Activated T-cell treated with anti-CD3 and anti-CD28 coated beads for 24 hours (primary cell): ENCODE measurements at places on chromosomes 1 and 21.

DNA sequence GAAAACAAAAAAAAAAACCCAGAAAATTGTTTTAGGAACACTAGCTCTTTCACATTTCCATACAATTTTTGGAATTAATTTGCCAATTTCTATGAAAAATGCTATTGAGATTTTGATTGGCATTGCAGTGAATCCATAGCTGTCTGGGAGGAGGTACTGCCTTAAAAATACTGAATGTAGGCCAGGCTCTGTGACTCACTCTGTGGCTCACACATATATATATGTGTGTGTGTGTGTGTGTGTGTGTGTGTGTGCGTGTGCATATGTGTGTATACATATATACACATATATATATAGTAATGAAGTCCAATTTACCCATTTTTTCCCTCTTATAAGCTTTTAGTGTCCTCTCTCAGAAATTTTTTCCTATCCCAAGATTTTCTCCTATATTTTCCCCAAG is 214.2 kb upstream of the DMRTA2 start:
- DNase-seq, result no peak

DNA sequence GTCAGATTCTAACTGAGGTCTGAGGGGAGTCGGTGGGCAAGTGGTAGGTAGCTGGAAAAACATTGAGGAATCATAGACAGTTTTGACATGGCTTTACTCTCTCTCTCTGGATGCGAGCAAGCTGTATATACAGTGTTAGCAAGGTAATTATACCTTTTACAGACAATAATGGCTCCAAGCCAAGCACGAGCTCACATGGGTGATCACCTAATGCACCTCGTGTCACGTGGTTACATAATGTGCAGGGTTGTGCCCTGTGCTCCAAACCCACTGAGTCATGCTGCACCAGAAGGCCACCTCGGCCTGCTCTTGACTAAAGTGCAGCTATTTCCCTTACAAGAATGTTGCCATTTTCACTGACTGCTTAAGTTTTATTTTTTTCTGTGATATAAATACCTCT is 7.6 kb upstream of the CLCA2 start:
- no peak for DNase-seq

DNA sequence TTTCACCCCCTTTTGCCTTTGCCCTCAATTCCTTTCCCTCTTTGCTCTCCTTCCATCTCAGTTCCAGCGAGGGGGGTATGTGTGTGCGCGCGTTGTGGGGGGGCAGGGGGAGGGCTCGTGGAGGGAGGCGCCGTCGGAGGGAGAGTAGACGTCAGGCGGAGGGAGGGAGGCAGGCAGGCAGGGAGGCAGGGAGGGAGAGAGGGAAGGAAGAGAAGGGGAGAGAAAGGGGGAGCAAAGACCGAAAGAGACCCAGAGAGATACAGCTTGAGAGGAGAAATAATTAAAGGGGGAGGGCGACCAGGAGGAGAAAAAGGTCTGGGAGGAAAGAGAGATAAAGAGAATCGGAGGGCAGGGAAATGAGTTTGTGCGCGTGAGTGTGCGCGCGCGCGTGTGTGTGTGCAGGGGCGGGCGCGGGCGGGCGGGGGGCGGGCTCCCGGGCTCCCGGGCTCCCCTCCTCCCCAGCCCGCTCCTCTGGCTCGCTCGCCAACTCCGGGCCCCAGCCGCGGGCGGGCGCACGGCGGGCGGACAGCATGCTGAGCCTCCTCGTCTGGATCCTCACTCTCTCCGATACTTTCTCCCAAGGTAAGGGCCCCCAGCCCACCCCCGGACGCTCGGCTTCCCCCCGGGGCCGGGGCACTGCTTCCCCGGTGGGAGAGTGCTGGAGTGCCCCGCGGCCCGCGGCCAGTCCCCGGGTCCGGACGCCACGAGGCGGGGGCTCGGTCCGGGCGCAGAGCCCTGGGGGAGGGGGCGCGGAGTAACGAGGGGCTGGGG is at the start of gene KIRREL1:
TSS of gene KIRREL1 (plus strand) at position 499 of the 771 bp plus-strand sequence. CDS start at position 531, 32 bp downstream.
- no peak for DNase-seq

DNA sequence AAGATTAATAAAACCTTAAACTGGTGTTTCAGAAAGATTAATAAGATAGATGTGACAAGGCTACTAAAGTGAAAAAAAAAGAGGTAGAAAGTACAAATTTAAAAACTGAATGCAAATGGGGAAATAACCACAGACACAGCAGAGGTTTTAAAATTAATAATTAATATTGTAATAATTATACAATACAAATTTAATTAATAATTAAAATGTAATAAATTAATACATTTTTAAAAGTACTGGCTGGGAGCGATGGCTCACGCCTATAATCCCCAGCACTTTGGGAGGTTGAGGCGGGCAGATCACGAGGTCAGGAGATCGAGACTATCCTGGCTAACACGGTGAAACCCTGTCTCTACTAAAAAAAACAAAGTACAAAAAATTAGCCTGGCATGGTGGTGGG is 26.8 kb downstream of the CD2 start:
- DNase-seq, result no peak

GRCh38 chr21:14560555-14560954 is 14.4 kb upstream of the SAMSN1 start:
- no peak for DNase-seq

GRCh38 chr1:211781260-211781659 is 49.3 kb downstream of the LPGAT1 start:
- DNase-seq, result no peak

- no peak for DNase-seq
These were observed 13.2 kb downstream of the MEGF6 start for GRCh38 chr1:3598051-3598491.

GRCh38 chr1:101728029-101728428 is 268.7 kb downstream of the OLFM3 start:
- no peak for DNase-seq

- DNase-seq, result no peak
These were observed 56.1 kb upstream of the SH3GLB1 start for GRCh38 chr1:86648255-86648654.

DNA sequence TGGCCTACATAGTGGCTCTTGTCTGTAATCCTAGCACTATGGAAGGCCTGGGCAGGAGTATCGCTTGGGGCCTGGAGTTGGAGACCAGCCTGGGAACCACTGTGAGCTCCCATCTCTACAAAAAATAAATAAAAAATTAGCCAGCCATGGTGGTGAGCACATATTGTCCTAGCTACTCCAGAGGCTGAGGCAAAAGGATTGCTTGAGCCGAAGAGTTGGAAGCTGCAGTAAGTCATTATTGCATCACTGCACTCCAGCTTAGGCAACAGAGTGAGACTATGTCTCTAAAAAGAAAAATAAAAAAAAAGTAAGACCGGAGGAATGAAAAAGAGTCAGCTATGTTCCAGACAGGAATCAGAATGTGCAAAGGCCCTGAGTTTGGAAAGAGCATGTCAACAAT is 115.3 kb downstream of the CYYR1 start:
- no peak for DNase-seq
